ENCODE measurements at places on chromosomes 3 and 15.
A peak's percentile ranks its signal among the peaks of the same experiment; 100 is the strongest.

GRCh38 chr3:25044762-25045710 lies 383.0 kb upstream of the RARB start:
- peak; percentile 56 for DNase-seq

DNA sequence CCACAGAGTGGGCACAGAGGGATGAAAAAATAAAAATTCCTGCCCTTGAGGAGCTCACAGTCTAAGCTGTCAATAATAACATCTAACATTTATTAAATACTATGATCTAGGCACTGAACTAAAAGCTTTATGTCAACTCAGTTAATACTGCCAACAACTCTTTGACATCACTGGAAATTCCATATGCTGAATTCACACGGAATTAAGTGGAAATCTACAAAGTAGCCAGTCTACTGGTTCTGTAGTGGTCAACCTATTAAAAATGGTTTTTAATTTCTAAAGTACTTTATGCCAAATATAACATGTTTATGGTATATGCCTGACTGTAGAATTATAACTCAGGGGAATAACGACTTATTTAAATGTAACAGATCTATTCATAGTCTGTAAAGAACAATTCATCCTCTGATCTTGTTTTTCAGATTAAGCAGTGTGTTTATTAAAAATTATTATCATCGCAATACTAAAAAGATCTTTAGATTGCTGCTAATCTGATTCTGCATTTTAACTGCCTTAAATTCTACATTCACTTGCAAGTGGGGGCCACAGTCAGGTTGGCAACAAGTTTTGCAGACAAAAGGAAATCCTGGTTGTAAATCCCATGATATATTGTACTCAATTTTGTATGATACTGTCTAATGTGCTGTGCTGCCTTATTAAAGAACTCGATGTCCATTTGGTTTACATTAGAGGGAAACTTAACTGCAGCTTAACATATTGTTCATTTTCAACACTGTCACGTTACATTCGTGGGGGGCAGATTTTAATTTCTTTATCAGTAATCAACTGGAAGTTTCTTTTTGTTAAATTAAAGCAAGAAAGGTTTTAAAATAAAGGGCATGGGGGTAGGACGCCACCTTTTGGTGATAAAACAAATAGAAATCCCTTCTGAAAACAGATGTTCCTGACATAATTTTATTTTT lies 2.6 kb upstream of the FOXP1 start:
- peak; percentile 30 for DNase-seq

DNA sequence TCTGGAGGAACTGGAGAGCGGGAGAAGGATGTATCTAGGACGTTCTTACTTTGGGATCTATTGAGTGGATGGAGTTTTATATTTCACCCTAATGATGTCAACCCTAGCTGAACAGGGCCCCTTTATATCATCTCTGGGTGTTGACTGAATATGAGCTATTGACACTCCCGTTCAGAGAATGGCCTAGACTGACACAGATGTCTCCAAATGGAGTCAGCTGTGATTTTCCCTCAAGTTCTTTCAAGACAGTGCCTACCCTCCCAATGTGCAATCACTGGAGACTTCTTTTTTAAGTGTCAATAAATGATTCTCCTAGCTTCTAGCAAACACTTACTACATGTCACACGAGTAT lies 63.8 kb downstream of the FRMD4B start:
- DNase-seq = no peak

DNA sequence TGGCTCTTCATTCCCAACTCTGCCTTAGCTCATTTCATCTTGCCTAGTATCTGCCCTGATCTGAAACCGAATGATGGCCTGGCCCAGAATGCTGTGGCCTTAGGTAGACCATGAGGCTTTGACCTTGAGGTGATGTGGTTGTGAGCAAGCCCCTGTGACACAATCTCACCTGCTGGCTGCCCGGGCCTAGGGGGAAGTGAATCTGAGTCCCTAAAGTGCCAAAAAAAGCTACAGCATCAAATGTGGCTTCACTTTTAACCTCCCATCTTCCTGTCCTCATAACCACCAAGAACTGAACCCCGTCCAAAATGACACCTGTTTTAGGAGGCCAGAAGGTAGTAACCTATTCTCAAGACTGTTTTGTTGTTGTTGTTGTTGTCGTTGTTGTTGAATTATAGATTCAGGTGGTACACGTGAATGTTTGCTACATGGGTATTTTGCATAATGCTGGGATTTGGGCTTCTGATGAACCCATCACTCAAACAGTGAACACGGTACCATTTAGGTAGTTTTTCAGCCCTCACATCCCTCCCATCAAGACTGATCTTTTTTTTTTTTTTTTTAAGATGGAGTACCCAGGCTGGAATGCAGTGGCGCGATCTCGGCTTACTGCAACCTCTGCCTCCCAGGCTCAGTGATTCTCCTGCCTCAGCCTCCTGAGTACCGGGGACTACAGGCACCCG lies 54.6 kb downstream of the MCCC1 start:
- no peak for DNase-seq

DNA sequence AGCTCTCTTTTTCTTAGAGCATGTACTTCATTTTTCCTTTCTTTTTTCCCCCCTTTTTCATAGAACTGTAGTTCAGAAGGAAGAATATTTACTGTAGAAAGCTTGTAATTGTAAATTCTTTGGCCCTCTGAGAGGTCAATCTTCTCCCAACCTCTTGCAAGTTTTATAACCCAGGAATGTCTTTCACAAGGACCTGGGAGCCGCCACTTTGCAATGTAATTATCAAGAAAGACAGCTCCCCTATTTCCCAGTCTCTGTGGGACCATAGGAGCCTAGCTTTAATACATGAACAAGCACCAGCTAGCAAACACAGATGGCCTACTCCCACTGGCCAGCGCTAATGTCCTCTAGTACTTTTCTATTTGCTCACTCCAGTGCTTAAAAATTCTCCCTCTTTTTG lies 51.4 kb downstream of the NFKBIZ start:
- no peak for DNase-seq

- DNase-seq = no peak
These were observed 158.2 kb upstream of the ABI3BP start for GRCh38 chr3:101151286-101151913.

- no peak for DNase-seq
These were observed 42.0 kb upstream of the CHRM5 start for GRCh38 chr15:33926260-33926659.

GRCh38 chr15:85690561-85691231 lies 104.0 kb downstream of the KLHL25 start:
- no peak for DNase-seq

GRCh38 chr15:25899870-25900269 lies 36.7 kb upstream of the ATP10A start:
- no peak for DNase-seq

- DNase-seq = no peak
These were observed 55.5 kb upstream of the FURIN start for GRCh38 chr15:90812958-90813265.

DNA sequence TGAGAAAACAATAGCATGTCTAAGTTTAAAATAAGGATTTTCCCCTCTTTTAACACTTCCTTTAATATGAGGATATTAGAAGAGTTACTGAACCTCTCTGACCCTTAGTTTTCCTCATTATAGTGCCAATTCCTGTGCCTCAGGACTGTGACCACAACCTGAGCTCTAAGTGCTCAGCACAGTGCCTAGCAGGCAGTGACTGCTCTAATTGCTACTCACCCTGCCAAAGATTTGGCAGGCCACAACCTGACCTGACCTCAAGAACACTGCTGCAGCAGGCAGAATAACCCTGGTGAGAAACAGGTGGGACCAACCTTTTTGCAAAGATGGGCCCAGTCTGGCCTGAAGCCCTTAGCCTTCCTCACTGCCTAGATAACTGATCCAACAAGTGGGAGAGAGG lies 35.7 kb downstream of the NBEAL2 start:
- DNase-seq = no peak

GRCh38 chr3:49656541-49657112 lies 17.5 kb upstream of the APEH start:
- peak; percentile 47 for DNase-seq

DNA sequence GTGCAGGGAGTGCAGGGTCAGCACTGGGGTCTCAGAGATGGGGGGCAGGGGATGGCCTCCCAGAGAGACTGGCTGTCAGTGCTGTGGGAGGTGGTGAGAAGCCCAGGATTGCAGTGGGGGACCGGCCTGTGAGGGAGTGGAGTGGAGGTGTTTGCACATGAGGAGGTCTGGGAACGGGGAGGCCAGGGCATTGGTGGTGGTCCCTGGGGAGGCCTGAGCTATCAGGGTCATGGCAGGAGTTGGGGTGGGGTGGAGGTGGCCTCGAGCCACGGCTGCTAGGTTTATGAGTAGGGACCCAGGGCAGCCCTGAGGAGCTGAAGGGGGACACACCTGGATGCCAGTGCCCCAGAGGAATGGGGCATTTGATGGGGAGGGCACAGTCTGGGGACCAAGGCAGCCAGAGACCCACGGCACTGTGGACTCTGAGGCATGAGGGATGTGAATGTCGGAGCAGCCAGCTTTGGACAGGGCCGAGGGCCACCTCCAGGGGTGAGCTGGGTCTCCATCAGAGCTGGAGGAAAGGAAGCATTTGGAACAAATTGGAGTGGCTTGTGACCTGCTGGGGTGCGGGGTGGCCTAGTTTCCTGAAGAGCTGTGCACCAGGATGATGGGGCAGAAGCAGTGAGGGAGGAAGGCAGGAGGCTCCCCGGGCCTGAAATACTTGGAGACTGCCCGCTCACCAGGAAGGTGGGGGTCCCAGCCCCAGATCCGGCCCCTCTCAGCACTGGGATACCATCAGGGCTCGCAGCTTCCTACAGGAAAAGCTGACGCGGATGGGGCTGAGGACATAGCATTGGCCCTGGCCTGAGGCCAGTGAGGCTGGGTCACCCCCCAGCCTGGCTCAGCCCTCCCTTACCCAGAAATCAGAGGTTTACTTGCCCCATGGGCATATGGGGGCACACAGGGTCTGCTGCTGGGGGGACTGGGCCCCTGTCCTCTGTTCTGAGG lies 9.5 kb upstream of the CSPG4 start:
- peak; percentile 37 for DNase-seq

GRCh38 chr3:172478116-172478515 lies 29.9 kb upstream of the GHSR start:
- no peak for DNase-seq

DNA sequence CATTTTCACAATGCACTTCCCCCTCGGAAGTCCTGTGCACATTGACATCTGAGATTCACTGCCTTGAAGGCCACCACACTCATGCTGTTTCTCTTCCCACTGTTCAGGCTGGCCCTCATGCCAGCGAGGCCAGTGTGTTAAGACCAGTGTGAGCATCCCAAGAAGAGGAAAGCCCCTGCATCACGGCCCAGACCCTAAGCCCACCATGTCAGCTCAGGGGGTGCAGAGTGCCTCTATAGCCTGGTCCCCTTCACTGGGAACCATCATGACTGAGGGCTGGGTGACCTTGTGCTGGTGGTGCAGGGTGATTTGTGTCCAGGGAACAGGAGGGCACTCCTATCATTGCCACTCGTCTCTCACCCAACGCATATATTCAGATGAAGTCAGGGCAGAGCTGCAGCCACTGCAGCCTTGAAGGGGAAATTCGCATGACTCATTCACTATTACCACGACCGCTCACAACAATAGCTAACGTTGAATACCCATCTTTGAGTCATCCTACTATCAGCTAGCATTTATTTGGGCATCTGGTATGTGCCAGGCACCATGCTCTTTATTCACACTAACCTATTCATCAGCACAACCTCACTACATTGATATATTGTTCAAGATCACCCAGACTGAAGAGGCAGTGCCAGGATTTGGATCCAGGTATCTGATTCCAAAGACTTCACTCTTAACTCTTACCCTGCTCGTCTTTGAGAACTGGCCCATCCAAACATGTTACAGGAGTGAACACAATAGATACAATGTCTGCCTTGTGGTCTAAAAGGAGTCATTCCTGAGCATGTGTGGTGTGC lies 58.8 kb upstream of the SLC6A11 start:
- no peak for DNase-seq

DNA sequence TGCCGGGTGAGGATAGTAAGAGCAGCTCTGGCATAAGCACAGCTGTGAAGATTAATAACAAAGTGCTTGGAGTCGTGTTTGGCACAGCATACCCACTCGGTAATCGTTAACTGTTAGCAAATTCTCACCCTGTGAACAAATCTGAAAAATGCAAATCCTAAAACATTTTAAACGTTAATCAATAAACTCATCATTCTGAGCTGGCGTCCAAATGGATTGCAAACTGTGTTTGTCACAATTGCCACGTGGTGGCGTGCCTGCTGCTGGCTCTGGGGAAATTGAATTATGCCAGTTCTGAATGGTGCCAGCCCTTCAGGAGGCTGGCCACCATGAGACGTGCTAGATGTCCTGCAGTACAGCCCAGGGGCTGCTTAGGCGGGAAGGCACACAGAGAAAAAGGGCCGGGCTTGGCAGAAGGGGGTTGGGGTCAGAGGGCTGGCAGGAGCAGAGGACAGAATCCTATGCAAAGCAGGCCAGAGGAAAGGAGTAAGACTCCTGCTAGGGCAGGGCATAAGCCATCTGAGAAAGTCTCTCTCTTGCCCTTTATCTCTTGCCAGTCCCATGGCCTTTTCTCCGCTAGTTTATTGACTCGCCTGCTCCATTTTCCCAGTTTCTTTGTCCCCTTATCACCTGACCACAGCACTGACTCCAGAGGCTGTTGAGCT lies 22.1 kb upstream of the POLG start:
- no peak for DNase-seq

DNA sequence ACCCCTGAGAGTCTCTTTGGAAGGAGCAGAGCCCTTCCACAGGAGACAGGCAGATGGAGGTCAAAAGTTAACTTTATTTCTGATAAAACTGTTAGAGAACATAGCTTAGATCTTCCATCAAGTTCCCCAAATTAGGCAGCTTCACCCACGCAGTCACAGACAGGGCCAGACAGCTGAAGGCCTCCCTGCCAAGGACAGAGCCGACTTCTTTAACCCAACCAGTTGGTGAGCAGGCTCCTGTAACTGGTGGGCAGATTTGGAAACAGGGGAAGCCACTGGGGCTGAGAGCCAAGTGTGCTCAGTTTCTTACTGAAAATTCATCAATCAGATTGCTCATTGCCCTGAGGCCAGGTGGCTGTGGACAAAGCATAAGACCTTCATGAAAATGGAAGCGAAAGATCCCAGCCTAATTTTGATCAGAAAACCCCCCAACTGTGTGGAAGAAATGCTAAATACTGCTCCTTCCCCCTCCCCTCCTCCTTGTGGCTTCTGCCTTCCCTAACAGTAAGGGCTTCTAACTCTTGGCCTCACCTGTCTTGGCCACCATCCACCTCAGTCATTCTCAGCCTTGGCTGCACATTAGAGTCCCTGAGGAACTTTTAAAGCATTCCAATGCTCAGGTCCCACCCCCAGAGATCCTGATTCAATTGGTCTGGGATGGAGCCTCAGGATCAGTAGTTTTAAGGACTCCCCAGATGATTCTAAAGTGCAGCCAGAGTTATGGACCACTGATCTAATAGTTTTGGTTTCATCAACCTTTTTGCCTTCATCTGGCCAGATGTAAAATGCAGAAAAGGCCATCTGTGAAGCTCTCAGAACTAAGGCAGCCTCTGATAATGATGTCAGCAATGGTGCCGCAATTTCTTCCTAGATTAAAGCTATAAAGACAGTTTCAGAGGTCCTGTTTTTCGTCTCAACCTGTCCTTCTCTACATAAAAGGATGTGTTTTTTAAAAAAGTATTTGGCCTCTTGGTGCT lies 11.5 kb downstream of the CLRN1 start:
- peak; percentile 21 for DNase-seq

- DNase-seq = no peak
These were observed 51.8 kb upstream of the SETMAR start for GRCh38 chr3:4251412-4251811.

GRCh38 chr15:100627789-100628395 lies 25.5 kb downstream of the ASB7 start:
- peak; percentile 76 for DNase-seq

- no peak for DNase-seq
These were observed 195.9 kb upstream of the LRRN1 start for GRCh38 chr3:3603351-3603750.

Measured in right hindlimb (tissue), 1 donor.